ENCODE measurements at places on chromosomes 2 and 18.

DNA sequence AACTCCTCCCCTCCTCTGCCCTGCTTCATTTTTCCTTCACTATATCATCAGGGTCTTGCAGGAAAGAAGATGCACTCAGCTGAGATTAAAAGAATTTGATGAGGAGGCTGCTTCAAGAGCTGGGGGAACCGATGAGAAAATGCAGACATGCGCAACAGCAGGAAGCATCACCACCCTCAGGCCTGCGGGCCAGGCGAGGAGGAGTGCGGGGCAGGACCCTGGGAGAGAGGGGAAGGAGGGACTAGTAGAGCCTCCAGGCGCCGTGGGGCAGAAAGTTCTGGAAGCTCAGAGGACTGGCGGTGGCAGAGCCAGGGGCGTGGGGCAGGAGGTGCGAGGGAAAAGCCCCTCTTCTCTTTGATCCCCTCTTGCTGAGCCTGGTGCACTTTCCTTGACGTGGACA is 108.2 kb downstream of the CD226 start:
- DNase-seq: no peak

DNA sequence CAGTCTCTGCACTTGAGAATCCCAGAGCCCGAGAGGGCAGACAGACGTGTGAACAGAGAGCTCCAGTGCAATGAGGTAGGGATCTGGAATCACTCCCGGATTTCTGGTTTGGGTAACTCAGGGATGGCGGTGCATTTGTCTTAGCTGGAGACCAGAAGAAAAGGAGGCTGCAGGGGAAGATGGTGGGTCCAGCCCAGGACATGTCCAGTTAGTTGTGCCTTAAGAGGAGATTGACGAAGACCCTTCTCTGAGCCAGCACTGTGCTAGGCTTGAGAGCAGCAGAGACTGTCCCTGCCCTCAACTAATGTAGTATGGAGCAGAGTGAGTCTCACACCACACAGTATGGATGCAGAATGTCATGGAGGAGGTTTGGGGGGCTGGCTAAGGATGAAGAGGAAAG is 150.6 kb upstream of the COPS8 start:
- peak; percentile 90 for DNase-seq

- DNase-seq: no peak
These were observed 44.5 kb downstream of the MAPRE2 start for GRCh38 chr18:35085450-35086380.

DNA sequence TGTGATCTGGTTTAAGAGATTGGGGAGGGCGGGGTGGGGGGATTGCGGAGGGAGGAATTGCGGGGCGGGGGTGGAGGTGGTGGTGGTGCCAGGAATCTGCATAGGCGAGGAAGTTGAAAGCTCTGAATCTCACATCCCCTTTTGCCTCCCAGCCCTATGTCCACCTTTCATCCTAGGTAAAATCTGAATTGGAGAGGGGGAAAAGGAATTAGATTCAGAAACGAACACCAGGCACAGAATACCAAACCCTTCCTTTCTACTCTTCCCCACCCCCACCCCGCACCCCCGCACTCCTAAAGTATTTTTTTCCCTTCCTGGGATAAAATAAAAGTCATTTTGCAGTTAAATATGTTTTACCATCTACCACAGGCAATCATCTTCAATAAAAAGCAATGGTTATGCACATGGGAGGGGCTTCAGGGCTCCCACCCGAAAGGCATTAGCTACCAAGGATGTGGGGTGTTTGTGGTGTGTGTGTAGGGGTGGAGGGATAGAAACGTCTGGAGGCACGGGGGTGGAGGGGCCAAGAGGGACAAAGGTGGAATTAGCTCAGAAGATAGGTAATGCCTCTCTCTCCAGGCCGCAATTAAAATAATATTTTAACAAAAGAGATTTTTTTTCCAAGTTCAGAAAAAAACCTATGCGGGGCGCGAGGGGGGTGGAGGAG is 1.8 kb downstream of the IGFBP5 start:
- no peak for DNase-seq

- no peak for DNase-seq
These were observed 86.5 kb downstream of the HAUS1 start for GRCh38 chr18:46190667-46191066.

- no peak for DNase-seq
These were observed 5.7 kb downstream of the MGAT5 start for GRCh38 chr2:134259571-134259970.
